ENCODE measurements at places on chromosomes 13 and 19.

DNA sequence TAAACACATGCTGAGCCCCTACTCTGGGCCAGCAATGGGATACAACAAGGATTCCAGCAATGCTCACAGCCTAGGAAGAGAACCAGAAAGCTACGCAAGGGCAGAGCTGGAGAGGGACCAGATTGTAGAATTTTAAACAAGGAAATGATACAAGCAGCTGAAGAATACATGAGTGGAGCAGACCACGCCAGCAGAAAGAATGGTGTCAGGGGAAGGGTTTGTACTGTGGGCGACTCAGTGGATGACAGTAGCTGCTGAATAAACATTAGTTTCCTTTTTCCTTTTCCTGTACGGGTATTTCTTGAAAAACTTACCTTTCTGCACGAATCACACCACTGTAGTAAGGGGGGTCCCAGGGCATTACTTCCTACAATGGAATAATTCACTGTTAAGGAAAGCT lies 30.7 kb downstream of the MIPEP start:
- DNase-seq, result no peak

DNA sequence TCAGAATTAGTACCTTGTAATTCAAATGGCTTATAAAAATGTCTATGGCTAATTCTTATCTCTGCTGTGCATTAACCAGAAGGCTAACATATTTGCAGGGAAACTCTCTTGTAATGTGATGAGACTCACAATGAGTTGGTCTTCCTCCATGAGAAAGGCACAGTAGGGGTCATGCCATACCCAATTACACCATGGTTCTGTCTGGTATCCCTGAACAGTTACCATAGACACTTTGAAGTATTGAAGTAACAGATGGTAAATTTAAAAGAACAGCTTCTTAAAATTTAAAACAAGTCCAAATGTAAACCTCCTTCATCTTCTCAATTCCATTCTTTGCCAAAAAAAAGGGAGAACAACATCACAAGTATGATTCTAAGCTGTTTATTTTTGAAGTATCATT lies 22.6 kb upstream of the SLAIN1 start:
- DNase-seq, result no peak

DNA sequence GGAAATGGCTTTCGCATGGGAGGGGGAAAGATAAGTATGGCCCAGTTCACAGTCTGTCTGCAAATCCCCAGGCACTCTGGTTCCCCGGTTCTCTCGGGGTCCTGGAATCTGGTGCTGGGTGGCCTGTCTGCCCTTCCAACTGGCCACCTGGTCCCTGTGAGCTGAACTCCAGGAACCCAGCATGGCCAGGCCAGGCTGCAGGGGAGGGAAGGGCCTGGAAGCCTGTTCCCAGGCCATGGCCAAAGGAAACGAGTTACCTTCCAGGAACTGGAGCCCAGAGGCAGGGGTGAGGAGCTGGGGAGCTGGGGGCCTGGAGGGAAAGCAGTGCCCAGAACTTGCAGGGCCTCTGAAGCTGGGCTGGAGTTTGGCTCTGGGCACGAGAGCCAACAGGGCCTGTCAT lies 19.1 kb upstream of the PNMA8C start:
- no peak for DNase-seq

- no peak for DNase-seq
Observed at GRCh38 chr13:91277013-91277676, 70.3 kb upstream of the MIR17HG start.

GRCh38 chr13:66714795-66715194 lies 515.3 kb downstream of the PCDH9 start:
- no peak for DNase-seq

- no peak for DNase-seq
Observed at GRCh38 chr13:74774264-74774663, 640.1 kb upstream of the KLF12 start.

GRCh38 chr19:45448887-45449299 lies 18.9 kb upstream of the FOSB start:
- DNase-seq, result no peak

- no peak for DNase-seq
Observed at GRCh38 chr13:106152047-106152446, 383.4 kb downstream of the EFNB2 start.

GRCh38 chr19:51531349-51532315 lies at the start of gene SIGLEC6:
SIGLEC6 (minus strand) TSS chr19:51531670; CDS start chr19:51531648, 22 bp downstream.
- DNase-seq, result no peak

DNA sequence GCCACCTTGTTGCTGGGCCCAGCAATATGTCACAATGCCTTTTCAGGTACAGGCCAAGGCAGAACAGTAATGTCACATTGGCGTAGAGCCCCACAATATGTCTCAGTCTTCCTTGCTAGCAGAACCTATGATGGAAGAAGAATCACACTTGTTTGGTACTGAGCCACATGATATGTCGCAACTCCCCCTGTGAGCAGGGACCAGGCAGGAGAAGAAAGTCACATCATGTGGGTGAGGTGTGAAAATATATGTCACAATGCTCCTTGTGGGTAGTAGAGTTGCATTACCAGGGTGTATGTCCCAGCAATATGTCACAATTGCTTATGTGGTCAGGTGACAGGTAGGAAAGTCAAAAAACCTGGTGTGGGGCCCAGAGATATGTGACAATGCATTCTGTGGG lies 7.1 kb upstream of the ZNF91 start:
- no peak for DNase-seq

- DNase-seq, result no peak
Observed at GRCh38 chr13:112635323-112635722, 47.4 kb upstream of the TUBGCP3 start.

DNA sequence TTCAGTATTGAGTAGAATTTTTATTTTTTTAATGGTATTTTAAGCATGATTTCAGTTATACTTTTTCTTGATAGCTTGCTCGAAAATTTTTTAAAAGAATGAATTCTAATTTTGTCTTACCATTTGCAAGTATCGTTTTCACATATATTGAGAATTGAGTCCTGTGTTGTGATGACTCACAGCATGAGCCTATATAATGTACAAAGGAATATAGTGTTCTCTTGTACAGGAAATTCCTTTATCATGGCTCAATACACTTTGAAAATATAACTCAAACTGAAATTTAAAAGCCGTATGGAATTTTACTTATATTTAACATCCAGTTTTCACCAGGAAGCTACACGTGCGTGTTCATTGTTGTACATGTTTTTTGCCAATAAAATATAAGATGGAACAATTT lies 161.1 kb upstream of the TMTC4 start:
- no peak for DNase-seq

GRCh38 chr19:5142725-5143097 lies 173.8 kb downstream of the KDM4B start:
- no peak for DNase-seq

- DNase-seq, result no peak
Observed at GRCh38 chr19:16359074-16359473, 34.4 kb downstream of the KLF2 start.

DNA sequence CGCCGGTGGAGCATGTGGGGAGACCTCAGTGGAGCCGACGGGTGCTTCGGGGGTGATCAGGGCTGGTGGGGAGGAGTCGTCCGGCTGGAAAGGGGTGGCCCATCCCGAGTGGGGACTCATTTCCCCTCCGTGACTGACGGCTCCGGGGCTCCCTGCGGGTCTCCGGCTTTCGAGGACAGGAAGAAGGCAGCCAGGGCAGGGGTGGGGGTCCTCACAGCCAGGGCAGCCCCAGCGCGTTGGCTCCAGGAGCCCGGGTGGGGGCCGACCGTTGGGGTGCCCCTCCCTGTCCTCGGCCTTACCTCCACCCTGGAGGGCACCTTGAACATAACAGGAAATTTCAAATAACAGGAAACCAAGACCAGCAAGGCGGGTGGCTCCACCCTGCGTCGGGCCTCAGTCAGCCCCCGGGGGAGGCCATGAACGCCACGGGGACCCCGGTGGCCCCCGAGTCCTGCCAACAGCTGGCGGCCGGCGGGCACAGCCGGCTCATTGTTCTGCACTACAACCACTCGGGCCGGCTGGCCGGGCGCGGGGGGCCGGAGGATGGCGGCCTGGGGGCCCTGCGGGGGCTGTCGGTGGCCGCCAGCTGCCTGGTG lies at the start of gene S1PR4:
S1PR4 (plus strand) TSS at position 393 of the 596 bp plus-strand sequence; CDS start at position 417, 24 bp downstream.
- DNase-seq, result no peak

DNA sequence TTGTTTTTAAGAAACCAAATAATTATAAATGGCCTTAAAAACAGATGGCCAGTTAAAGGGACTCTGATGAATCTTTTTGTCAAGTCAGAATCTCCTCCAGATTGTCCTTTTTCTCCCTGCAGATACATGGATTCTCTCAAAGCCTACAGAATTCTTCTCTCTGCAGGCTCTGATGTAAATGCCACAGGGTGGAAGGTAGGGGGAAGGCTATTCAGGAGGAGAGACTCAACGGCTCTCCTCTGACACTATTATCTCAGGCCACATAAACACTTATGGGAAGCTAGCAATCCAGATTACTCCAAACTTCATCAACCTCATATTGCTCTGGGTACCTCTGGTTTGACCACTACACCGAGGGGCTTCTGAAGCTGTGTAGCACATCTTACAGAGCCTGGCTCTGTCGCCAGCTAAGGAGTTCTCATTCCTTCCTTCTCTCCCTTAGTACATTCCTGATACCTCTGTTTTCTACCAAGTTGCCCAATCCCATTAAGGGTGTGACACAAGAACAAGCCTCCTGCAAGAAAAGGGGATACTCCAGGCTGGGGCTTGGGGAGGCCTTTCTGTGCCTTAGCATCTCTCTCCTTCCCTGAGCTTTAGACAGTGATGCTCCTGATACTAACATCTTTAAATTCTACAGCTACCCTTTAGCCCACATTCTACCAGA lies 14.9 kb downstream of the LCP1 start:
- DNase-seq, result no peak

- no peak for DNase-seq
Observed at GRCh38 chr13:43139211-43139610, 115.8 kb downstream of the DNAJC15 start.

DNA sequence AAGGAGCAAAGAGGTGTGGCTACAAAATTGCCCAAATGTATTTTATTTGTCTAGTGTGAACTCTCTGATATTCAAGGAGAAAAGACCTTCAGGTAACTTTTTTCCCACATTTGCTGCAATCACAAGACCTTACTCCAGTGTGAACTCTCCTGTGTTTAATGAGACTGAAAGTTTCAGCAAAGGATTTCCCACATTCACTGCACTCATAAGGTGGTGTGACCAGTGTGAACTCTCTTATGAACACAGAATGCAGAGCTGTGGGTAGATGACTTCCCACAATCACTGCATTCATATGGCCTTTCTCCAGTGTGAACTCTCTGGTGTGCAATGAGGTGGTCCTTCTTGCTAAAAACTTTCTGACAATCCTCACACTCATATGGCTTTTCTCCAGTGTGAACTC lies 16.4 kb downstream of the ZNF814 start:
- DNase-seq, result no peak

DNA sequence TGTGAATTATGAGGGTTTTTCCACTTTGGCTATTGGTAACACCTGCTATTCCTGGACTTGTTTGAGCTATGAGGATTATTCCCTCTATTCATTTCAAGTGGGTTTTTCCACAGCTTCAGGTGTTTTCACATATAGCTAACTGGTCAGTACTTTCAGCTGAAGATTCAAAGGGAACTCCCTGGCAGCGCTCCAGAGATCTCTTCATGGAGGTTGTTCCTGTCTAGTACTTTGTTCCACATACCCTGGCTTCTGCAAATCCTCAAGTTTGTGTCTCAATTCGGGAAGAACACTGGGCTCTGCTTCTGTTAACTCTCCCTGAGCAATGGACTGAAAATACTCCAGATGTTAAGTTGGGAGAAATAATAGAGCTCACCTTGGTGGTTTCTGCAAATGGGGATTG lies 5.6 kb upstream of the ZNF607 start:
- DNase-seq, result no peak

- DNase-seq, result no peak
Observed at GRCh38 chr13:97962887-97963286, 9.4 kb downstream of the IPO5 start.

DNA sequence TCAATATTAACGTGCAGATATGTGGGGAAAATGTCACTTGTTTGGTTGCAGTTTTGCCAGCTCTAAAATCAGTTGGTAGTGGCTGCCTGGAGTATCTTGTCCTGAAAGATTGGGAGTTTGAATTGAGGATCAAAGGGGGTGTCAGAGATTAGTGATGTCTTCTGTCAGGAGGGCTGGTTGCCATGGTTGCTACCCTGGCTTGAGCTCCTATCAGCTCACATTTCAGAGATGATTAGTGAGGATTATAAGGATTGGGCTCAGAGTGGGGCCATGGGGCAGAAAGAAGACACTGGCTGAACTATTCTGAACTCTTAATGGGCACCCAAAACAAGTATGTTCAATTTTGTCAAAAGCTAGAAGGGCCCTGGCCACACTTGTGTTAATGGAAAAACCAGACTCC lies 95.5 kb upstream of the RNF113B start:
- no peak for DNase-seq

GRCh38 chr13:101393140-101393539 lies 23.2 kb downstream of the NALCN start:
- no peak for DNase-seq

DNA sequence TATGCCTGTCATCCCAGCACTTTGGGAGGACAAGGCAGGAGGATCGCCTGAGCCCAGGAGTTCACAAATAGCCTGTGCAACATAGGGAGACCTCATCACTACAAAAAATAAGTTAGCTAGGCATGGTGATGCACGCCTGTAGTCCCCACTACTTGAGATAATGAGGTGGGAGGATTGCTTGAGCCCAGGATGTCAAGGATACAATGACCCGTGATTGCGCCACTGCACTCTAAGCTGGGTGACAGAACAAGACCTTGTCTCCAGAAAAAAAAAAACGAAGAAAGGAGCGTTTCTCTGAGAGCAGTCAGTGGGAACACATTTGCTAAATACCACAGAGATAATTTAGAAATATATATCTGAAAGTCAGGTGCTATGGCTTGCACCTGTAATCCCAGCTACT lies 11.9 kb downstream of the CDADC1 start:
- DNase-seq, result no peak

- DNase-seq, result no peak
Observed at GRCh38 chr19:49151267-49152118, 3.7 kb downstream of the HRC start.

- no peak for DNase-seq
Observed at GRCh38 chr13:66659286-66659685, 570.9 kb downstream of the PCDH9 start.

- DNase-seq, result no peak
Observed at GRCh38 chr13:73092829-73093228, 34.0 kb downstream of the KLF5 start.

- no peak for DNase-seq
Observed at GRCh38 chr13:44906713-44907112, 82.6 kb downstream of the NUFIP1 start.

GRCh38 chr19:31671411-31672035 lies 322.3 kb upstream of the TSHZ3 start:
- no peak for DNase-seq

GRCh38 chr19:53957448-53958167 lies 5.1 kb upstream of the CACNG8 start:
- DNase-seq, result no peak

- no peak for DNase-seq
Observed at GRCh38 chr13:23963947-23964346, 66.6 kb upstream of the C1QTNF9B start.

GRCh38 chr19:33247441-33247819 lies 21.8 kb upstream of the SLC7A10 start:
- no peak for DNase-seq

DNA sequence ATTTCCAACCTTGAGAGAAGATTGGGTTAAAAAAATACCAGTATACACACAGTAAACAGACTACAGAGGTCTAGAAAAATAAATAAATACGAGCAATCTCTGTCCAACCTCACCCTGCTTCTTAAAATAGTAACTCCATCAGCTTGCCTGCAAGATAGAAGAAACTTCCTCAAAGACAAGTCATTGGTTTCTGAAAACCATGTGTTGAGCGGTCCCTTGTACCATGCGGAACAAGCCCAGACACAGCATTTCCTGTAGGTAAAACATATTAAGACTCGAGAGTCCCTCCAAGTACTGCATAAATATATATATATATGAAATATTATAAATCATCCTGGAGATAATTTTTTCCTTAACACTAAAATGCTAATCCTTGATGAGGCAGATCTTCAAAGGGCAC lies 157.4 kb downstream of the MZT1 start:
- DNase-seq, result no peak
